AG09309 (cell line): ENCODE measurements at places on chromosomes 12 and 14.

DNA sequence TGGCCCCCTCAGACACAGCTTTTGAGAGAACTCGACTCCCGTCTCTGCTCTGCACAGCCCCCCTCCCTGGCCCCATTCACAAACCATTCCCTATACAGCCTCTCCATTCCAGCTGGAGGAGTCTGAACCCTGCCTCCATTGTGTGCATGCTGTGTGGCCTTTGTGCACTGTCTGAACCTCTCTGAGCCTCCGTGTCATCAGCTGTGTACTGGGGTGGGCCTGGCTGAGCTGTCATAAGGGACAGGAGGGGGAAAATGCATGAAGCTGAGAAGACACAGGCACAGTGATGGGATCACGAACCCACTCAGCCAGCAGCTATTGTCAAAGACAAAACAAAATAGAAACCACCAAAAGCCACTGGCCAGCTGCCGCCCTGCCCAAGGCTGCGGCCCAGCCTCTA is 130.8 kb downstream of the RFLNA start:
- DNase-seq: no peak

DNA sequence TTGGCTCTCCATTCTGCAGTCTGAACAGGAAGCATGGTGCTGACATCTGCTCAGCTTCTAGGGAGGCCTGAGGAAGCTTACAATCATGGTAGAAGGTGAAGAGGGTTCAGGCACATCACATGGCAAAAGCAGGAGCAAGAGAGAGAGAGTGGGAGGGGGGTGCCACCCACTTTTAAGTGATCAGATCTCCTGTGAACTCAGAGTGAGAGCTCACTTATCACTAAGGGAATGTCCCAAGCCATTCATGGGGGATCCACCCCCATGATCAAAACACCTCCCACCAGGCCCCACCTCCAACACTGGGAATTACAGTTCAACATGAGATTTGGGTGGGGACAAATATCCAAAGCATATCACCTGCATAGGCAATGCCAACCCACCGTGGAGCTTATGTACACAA is 9.8 kb upstream of the GNG2 start:
- no peak for DNase-seq

GRCh38 chr12:68980476-68981212 is 47.7 kb upstream of the CPM start:
- no peak for DNase-seq

DNA sequence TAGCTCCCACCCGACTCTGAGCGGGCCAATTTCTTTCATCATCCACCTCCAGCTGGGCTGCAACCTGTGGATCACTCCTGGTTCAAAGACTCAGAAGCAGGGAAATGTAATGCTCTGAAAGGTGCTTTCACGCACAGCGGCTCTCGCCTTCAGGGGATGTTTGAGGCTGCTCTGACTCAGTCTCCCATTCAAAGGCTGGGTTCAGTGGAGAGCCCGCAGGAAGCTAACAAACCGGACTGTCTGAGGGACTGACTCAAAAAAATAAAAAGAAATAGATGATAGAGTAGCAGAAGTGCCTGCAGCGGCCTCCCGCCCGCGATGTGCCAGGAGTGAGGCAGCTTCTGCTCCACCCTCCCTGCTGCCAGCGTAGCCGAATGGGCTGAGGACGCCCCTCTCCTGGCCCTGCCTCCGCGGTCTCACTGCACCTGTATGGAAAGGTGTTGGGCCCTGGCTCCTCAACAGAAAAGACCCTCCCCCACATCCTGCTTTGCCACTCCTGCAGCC is 98.0 kb downstream of the GCH1 start:
- no peak for DNase-seq

- no peak for DNase-seq
Measured at GRCh38 chr12:24902511-24903328, 46.2 kb downstream of the BCAT1 start.

DNA sequence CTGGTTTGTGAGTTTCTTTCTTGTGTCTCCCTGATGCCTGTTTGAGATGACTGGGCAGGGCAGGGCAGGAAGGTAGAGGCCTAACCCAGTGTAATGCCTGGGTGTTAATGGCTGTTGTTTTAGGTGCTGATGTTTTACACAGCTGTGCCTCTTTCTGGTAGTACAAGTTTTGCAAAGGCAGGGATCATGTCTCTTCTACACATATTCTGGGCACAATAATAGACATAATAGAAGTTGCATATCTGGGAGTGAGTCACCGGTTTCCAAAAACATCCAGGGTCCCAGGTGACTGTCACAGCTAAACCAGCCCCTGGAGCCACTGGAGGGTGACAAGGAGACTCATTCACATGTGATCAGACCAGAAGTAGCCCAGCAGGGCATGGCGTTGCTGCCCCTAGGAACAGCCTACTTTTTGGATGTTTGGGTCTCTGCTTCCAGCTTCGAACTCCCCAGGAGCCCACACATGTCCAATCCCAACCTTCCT is 18.1 kb downstream of the TPCN1 start:
- no peak for DNase-seq

DNA sequence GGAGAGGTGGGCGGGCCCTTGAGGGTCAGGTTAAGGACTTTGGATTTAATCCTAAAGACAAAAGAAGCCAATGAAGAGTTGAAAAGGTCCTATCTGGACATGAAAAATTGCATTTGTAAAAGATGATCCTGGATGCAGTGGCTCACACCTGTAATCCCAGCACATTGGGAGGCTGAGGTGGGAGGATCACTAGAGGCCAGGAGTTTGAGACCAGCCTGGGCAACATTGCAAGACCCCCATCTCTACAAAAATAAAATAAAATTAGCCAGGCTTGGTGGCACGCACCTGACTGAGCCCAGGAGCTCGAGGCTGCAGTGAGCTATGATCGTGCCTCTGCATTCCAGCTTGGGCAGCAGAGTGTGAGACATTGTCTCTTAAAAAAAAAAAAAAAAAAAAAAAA is 2.4 kb upstream of the SLC41A2 start:
- DNase-seq: no peak

- DNase-seq: no peak
Measured at GRCh38 chr12:43776498-43776897, 17.7 kb downstream of the IRAK4 start.

- DNase-seq: no peak
Measured at GRCh38 chr12:117498256-117498655, 136.8 kb upstream of the NOS1 start.

DNA sequence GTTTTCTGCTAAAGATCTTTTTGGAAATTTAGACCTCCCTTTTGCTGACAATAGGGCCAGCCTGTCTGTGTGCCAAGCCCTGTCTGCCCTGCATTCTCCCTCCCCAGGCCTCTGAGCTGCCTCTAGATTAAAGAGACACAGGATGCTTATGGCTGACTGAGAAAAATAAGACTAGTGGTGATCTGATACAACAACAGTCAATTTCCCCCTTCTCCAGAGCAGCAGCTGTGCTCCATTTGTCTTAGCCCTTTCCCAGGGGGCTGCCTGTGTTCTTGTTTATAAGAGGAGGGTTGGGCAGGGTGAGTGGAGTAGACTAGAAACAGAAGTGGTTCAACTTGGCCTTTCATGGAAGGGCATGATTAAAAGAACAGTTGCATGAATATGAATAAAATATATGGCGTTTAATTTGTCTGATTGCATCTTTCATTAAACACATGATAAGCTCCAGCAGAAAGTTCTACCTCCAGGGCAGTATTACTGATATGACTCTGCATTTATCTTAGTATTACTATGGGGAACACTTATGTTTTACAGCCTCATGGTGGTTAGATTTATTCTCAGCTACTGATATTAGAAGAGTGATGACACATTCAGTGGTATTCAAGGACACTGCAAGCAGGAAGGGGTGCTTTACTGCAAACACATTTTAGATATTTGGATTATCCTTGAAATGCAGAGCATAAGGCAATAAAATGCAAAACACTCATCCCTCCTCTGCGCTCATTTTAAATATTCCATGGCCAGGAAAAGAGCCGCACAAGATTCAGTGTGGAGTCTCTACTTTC is 150.2 kb upstream of the CLEC14A start:
- DNase-seq: peak; percentile 84

DNA sequence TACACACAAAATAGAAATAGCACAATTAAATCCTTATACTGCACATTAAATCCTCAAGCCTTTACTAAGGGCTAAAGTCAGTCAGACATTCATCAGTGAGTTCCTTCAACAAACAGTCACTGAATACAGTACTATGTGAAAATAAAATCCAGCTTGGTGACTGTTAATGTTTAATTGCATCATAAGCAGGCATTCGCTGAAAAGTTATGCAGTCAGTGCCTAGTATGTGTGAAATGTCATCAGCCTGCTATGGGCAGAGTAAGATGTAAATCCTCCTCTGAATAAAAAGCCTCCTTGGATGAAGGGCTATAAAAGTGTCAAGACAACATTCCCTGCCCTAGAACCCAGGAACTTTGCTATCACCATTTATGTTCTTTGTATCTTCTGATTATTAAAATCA is 116.4 kb downstream of the PRICKLE1 start:
- peak; percentile 62 for DNase-seq

- peak; percentile 86 for DNase-seq
Measured at GRCh38 chr12:124422570-124423523, 128.0 kb downstream of the RFLNA start.

- DNase-seq: no peak
Measured at GRCh38 chr12:34186492-34186891, 164.2 kb downstream of the ALG10 start.

GRCh38 chr12:80702889-80703805 is 4.3 kb upstream of the MYF6 start:
- peak; percentile 24 for DNase-seq

DNA sequence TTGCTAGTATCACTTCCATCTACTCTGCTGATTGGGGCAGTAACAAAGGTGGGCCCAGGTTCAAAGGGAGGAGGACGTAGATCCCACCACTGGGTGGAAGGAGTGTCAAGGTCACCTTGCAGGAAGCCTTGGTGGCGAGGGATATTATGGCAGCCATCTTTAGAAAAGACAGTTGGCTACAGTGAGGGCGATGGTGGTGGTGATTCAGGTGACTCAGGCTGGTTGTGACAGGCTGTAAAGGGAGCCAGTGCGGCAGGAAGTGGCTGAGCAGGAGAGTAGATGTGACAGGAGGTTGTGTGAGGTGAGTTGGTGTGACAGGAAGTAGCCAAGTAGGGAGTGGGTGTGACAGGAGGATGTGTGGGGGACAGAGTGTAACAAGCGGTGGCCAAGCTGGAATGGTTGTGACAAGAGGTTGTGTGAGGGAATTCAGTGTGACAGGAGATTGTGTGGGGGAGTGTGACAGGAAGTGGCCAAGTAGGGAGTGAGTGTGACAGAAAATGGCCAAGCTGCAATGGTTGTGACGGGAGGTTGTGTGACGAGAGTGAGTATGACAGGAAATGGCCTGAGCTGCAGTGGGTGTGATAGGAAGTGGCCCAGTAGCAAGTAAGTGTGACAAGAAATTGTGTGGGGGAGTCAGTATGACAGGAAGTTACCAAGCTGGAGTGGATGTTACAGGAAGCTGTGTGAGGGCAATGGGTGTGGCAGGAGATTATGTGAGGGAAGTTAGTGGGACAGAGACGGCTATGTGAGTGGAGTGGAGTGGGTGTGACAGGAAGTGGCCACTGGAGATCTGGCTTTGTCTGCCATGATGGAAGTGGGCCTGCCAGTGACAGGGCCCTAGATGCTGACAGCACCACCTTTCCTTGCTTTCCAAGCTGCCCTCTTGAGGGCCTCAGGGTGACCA is 136.5 kb upstream of the MYL2 start:
- no peak for DNase-seq

DNA sequence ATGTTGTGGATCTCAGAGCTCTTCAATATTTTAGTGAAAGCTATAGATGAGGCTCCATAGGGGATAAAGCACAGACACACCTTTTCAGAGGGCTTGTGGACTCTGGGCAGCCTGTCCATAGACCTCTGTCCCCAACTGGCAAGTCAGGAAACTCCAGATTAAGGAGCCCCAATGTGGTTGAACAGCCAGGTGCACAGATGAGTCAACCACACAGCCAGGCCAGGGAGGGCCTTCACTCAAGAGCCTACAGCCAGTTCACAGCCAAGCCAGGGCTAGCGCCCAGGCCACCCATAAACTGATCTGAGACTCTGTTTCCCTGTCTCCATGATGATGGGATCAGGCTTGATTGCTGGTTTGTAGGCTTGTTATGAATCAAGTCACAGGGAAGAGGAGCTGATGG is 1.0 kb upstream of the BDKRB2 start:
- no peak for DNase-seq

- DNase-seq: no peak
Measured at GRCh38 chr12:73867147-73867546, 670.5 kb upstream of the ATXN7L3B start.

DNA sequence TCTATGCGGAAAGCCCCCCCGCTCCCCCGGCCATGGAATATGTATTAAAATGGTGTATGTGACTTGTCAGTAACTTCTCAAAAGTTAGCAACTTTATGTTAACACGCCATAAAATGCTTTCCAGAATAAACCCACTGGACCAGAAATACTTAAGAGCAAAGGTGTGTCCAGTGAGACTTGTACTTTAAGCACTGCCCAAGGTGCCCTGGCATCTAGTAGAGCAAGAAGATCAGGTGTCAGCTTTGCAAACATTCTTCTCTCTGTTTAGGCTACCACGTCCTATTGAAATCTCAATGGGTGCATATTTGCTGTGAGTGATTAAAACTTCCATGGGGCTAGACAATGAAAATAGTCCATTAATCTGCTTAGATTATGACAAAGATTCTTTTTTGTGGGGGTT is 201.2 kb downstream of the ESR2 start:
- no peak for DNase-seq

DNA sequence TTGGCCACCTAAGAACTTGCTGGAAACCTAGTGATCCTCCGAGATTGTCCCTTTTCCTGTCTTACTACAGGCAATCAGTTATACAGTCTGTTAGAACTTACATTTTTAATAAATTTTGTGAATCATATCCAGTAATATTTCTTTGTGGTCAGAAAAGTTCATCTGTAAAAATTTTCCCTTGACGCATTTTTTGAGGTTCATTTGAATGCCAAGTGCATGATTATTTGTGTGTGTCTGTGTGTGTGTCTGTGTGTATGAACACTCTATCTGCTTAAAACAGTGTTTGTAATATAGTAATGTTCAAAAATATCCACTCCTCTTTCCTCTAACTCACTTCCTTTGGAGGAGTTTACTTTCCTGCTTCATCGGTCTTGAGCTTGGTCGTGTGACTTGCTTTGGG is 468.7 kb upstream of the FLRT2 start:
- DNase-seq: no peak

- no peak for DNase-seq
Measured at GRCh38 chr14:48751293-48751692, 834.9 kb downstream of the RPS29 start.

GRCh38 chr12:18897823-18898222 is 159.9 kb downstream of the CAPZA3 start:
- no peak for DNase-seq

- no peak for DNase-seq
Measured at GRCh38 chr14:103316721-103317121, 17.3 kb upstream of the EIF5 start.

DNA sequence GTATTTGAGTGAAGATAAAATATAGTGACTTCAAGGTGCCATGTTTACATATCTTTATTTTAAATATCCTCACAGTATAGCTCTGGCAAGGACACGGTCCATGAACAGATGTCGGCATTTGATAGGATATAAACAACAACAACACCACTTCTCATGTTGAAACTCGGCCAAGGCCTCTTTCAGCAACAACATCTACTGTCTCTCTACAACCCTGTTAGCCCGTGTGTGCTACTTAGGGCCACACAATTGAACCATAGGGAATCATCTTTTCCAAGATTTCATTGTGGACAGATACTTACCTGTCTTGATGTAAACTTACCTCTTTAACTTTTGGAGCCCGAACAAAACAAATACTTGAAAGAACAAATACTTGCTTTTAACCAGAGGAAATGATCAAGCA is 168.7 kb upstream of the SSTR1 start:
- no peak for DNase-seq
